ENCODE measurements at places on chromosomes 7 and 10.

DNA sequence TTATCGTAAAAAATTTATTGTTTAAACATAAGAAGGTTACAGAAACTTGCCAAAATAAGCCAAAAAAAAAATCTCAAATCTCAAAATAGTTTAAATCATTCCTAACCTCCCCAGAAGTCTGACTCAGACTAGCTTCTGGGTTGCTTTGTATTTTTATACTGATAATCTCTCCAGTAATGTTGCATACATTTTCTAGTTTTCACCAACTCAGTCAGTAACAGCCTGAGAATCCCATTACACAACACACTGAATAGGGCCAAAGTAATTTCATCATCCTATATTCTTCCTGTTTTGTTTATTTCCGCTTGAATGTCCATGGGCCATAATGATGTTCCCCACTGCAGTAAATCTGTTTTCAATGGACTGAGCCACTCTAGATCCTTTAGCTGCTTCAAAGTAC lies 478.5 kb downstream of the GPAM start:
- DNase-seq = no peak

- DNase-seq = no peak
These were observed 93.2 kb downstream of the ADK start for GRCh38 chr10:74244097-74244685.

DNA sequence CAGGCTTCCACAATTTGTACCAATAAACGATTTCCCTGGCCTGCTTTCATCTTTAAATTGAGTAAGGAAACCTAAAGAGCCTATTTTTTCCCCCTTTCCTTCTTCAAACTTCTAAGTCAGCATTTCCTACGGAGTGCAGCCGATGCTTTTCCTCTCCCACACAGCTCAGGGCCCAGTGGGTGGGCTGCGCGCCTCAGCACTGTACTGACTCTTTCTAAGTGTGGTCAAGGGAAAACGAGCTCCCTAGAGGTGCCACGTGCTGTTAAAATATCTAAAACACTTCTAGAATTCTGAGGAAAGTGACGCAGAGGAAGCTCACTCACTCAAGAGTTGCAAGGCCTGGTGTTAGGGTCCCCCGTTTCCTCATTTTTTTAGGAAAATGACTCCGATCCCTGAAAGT lies 29.0 kb downstream of the STEAP1B start:
- no peak for DNase-seq

DNA sequence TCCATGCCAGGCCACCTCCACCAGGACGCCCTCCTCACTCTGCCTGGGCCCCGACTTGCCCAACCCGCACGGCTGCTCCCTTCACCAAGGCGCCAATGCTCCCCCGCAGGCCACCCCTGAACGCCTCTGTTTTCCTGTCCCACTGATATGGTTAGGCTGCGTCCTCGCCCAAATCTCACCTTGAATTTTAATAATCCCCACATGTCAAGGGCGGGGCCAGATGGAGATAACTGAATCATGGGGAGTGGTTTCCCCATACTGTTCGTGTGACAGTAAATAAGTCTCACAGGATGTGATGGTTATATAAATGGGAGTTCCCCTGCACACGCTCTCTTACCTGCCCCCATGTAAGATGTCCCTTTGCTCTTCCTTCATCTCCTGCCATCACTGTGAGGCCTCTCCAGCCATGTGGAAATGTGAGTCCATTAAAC lies 29.8 kb downstream of the RSU1 start:
- DNase-seq = peak; percentile 26

GRCh38 chr7:34131371-34131770 lies 226.0 kb downstream of the BMPER start:
- no peak for DNase-seq

- no peak for DNase-seq
These were observed 23.5 kb downstream of the TRIM24 start for GRCh38 chr7:138483531-138483930.

DNA sequence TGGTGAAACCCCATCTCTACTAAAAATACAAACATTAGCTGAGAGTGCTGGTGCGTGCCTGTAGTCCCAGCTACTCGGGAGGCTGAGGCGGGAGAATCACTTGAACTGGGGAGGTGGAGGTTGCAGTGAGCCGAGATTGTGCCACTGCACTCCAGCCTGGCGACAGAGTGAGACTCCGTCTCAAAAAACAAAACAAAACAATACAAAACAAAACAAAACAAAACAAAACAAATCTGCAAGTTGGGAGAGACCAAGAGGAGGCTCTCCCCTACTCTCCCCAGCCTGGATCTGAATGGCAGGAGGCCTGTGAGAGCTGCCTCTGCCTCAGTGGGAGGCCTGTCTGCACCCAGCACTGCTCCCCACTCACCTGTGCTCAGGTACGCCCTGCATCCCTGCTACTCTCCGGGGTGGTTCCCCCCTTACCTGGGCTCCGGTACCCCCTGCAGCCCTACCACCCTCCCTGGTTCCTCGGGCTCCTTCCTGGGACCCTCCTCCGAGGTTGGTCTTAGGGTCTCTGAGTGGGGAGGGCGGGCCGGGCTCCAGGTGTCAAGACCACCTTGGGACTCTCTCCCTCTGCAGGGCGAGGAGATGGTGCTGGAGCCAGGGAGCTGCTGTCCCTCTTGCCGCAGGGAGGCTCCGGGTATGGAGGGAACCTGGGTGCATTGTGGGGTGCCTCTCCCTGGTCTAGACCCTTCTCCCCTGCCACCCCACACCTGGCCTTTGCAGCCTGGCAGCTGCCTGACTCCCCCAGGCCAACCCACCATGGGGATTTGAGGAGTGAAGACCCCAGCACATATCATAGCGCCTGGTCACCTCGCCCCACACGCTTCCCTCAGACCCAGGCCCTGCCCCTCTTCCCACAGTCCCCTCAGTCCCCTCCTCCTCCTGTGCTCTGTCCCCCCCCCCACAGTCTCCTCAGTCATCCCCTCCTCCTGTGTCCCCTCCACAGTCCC lies 9.5 kb upstream of the ZNF862 start:
- DNase-seq = no peak

GRCh38 chr10:86747796-86748581 lies 8.4 kb upstream of the BMPR1A start:
- no peak for DNase-seq

- DNase-seq = no peak
These were observed 951 bp downstream of the ZNF25 start for GRCh38 chr10:37975401-37975991.

Measured in stimulated activated CD8-positive, alpha-beta memory T cell treated with anti-CD3 and anti-CD28 coated beads, Interleukin-15, amount 100 ng/mL, for 4 hours (primary cell).